Effector CD4-positive, alpha-beta T cell (primary cell): ENCODE measurements at places on chromosomes 2 and 18.
A peak's percentile ranks its signal among the peaks of the same experiment; 100 is the strongest.

DNA sequence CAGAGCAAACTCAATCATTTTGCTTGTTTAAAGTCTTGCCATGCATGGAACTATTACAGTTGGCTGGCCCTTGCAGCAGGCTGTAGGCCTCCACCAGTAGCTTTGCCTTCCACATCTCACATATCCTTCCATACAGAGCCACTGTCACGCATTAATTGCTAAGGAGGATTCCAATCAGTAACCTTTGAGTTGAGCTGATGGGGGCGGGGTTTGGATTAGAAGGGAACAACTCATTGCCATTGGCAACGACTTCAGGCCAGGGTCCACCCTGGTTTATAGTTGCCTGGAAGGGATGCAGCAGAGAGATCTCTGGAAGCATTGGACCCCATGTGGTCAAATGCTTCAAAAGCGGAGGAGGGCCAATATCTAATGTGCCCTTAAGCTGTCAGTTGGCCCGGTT is 63.3 kb upstream of the TTC39C start:
- DNase-seq = no peak

- no peak for DNase-seq
These were observed 1.2 kb downstream of the THAP4 start for GRCh38 chr2:241635756-241636155.

DNA sequence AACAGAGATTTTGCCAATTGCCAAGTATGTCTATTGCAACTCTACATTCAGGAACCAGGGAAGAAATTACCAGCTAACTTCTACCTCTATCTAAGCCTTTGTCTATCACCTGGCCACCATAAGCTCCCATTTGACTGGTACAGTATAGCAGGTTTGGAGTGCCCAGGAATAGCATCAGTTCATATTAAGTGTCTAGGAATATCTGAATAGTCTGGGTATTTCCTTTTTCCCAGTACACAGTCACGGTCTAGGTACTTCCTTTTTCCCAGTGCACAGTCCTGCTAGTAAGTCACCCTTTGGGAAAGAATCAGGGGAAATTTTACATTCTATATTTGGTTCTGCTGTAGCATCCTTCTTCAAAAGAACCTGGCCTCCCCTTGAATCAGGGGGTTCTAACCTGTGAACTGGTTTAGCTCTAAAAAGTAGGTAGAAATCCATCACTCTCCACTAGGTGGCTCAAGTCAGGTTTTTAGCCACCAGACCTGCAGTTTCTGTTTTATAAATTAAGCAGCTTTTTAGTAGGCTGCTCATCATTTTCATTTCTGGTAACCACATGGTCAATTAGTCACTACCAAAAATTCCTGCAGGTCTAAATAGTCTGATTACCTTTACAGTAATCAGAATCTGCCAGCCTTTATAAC is 49.3 kb upstream of the DNAJC10 start:
- no peak for DNase-seq

DNA sequence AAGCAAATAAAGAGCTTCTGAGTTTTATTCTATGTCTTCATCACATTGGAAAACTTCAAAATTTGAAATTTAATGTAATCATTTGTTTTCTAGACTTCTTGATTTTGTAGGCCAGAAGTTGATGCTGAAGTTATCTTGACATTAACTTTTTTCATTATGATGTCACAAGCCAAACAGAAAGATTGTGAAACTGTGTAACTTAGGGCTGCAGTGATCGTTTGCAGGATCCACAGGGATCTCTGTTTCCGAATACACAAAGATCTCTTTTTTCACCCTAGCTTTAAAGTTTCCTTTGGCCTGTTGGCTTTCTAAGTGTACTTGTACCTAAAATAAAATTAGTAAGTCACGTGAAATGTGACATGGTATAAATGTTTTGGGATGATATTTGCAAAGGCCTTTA is 594.9 kb upstream of the CDH2 start:
- DNase-seq = no peak

DNA sequence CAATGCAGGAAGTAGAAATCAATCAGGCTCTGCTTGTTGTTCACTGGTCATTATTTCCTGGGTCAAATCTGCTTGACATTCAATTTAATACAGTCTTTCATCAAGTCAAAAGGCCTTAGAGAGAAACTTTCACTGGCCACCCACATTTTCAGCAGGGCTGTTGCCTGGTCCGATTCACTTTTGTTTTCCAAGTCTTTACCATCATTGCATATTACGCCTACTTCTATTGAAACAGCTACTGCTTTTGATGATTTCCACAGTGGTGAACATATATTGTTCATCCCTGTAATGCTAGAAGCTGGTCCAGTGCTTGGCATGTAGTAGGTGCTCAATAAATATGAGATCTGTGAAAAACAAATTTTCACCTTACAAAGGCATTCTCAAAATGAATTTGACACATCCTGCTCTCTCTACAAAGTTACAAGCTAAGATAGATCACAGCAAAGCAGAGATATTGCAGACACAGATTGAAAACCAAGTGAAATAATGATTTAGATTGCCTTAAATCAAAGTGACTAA is 600.1 kb downstream of the ARHGAP15 start:
- DNase-seq = no peak

DNA sequence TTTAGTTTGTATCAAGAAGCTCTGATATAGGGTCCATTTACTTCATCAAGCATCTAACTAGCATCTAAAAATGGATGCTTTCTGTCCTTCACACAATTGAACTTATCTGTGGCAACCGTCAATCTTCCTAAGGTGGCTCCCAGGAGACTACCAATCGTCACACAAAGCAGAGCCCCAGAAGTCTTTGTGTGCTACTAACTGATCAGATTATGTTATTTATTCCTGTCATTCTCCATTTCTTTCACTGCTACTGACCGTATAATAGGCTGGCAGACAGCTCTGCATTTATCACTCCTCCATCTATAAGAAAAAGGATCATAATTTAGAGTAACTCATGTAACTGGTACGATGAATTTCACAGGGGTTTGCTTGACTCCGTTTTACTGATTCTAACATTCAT is 585.0 kb upstream of the NXPH2 start:
- no peak for DNase-seq

- DNase-seq = no peak
These were observed 364.3 kb downstream of the RNF144A start for GRCh38 chr2:7281231-7282201.

DNA sequence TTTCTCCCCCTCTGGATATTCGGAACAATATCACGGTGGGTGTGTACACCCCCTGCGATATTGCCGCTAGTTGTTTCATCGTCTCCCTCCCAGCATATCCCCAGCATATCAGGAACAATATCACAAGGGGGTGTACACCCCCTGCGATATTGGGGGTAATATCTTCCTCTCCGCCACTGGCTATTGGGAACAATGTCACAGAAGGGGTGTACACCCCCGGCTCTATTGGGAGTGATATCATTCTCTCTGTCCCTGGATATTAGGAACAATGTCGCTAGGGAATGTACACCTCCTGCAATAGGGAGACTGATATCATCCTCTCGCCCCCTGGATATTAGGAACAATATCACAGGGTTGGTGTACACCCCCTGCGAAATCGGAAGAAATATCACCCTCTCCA is 1932.0 kb downstream of the SUCLG1 start:
- DNase-seq = no peak

- no peak for DNase-seq
These were observed 122.9 kb upstream of the TTC27 start for GRCh38 chr2:32504877-32505478.

DNA sequence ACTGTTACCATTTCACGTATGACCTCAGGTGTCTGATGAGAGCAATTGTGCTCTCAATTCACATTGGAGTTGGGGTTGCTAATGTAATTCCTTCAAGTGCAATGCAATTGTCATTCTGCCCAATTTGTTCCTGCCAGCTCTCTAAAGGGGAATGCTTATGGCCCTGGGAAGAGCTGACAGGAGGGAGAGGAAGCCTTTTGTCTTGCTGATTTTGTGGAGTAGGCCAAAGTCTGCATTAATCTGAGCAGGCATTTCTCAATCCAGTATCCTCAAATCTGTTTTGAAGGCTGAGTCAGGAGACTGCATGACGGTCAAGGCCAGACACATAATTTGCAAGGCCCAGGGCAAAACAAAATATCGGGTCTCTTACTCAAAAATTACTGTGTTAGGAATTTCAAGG is 326.4 kb upstream of the SPHKAP start:
- DNase-seq = no peak

DNA sequence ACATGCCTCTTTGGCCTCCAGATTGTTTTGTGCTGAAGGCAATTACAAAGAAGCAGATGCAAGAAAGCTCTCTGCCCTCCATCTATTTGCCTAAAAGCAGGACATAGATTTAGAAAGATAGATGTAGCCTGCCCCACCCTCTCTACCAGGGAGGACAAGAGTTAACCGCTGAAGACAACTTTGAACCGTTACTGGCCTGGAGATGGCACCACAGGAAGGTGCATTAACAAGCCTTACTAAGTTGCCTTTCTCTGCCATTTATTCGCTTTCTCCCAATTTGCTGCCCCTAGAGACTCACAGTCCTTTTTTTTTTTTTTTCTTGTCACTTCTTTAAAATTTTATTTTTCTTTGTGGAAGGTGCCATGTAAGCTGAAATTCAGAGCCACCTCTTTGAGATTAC is 28.8 kb upstream of the RMDN2 start:
- DNase-seq = no peak

- DNase-seq = no peak
These were observed 64.9 kb upstream of the PSMD14 start for GRCh38 chr2:161243312-161243711.

- no peak for DNase-seq
These were observed 60.8 kb downstream of the SLC40A1 start for GRCh38 chr2:189519631-189520387.

GRCh38 chr2:82665691-82666090 is 1793.4 kb downstream of the SUCLG1 start:
- no peak for DNase-seq

- no peak for DNase-seq
These were observed 179.6 kb upstream of the SLC39A10 start for GRCh38 chr2:195477248-195477995.

- DNase-seq = no peak
These were observed 133.3 kb downstream of the LCLAT1 start for GRCh38 chr2:30580391-30580790.

DNA sequence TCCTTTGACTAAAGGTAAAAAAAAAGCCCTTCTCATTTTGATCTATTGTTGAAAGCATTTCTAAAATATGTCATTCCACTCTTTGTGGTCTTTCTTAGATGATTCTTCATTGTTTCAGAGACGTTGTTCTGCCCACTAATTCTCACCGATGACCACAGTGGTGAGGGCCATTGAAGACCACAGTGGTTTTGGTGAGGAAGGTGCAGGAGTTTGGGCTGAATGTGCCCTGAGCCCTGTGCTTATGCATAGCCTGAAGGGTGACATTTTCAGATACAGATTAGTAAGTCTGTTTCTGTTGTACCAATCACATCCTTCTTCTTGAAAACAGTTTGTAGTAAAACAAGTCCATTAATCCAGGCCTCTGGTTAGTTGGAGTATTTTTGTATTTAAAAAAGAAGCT is 251.3 kb upstream of the ATP5MC3 start:
- no peak for DNase-seq

- no peak for DNase-seq
These were observed 359.5 kb upstream of the ETAA1 start for GRCh38 chr2:67037655-67038054.

DNA sequence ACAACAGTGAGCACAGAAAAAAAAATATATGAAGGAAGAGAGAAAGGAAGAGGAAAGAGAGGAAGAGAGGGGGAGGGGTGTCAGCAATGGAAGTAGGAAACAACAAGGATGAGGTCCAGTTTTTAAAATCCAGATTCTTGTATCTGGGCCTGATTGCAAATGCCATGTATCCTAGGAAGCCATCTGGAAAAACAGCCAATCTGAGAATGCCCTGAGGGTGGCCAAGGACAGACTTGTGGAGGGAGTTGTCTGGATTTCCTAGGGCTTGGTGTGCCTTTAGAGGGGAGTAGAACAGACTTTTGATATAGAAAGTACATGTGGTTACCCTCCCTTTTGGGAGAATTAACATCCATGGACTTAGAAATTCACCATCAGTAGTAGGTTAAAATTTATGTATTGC is 47.1 kb downstream of the PRKCE start:
- no peak for DNase-seq

GRCh38 chr2:127623388-127624319 is 22.3 kb upstream of the GPR17 start:
- peak; percentile 0 for DNase-seq

GRCh38 chr2:8095978-8096377 is 585.9 kb upstream of the ID2 start:
- no peak for DNase-seq

- DNase-seq = no peak
These were observed 268.7 kb upstream of the ATP5MC3 start for GRCh38 chr2:175450029-175450760.

DNA sequence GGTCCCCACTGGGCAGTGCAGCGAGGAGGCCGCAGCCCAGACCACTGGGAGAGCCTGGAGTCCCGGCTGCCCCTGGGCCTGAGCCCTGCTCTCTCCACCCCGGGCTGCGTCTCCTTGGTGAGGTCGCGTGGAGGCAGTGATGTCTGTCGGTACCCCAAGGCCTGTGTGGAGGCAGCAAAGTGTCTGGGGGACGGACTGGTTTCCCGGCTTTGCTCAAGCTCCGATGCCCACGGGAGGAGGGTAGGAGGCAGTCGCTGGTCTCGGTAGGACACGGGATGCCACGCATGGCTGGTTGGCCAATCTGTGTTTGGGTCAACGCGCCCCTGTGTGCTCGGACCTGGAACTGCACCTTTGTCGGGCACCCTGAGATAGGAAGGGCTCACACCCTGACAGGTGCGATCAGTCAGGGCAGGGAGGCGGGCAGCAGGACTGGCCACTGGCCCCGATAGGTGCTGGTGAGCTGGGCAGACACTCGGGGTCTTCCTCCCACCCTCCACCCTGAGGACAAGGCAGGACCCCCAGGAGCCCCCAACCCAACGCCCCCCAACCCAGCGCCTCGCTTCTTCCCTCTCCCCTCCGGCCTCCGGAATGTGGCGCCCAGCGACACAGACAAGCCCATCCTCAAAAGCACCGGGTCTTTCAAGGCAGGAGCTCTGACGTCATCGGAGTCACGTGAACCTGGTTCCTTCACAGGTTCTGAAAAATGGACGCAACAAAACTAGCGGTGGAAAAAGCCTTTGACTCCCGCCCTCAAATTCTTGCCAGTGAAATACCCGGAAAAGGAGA is 288.6 kb downstream of the NDUFA10 start:
- no peak for DNase-seq

- DNase-seq = no peak
These were observed 471.0 kb upstream of the CDH7 start for GRCh38 chr18:65279668-65280305.
